ENCODE measurements at places on chromosomes 4 and X.

GRCh38 chr4:81214881-81215868 lies at the start of gene PRKG2:
Gene PRKG2 (minus strand): TSS chr4:81215222. CDS start chr4:81205047, 10,175 bp downstream.
- no peak for DNase-seq

DNA sequence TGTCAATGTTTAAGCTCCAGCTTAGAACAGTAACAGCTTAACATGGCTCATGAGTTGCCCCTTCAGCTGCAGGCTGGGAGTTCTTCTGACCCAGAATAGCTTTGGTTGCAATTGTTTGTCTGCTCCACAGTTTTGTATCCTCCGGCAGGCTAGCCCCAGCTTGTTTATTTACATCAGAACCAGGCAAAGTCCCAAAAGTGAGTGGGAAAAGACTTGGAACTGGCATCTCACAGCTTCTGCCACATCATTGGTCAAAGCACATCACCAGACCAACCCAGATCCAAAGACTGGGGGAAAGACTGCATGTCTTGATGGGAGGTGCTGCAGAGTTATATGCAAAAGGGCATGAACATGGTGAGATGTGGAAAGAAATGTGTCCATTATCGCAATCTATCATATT lies 231.2 kb upstream of the CPEB2 start:
- no peak for DNase-seq

- DNase-seq, result no peak
Observed at GRCh38 chr4:5809216-5809776, 83.6 kb downstream of the CRMP1 start.

GRCh38 chr4:68718447-68719074 lies 48.1 kb upstream of the UGT2B15 start:
- no peak for DNase-seq

DNA sequence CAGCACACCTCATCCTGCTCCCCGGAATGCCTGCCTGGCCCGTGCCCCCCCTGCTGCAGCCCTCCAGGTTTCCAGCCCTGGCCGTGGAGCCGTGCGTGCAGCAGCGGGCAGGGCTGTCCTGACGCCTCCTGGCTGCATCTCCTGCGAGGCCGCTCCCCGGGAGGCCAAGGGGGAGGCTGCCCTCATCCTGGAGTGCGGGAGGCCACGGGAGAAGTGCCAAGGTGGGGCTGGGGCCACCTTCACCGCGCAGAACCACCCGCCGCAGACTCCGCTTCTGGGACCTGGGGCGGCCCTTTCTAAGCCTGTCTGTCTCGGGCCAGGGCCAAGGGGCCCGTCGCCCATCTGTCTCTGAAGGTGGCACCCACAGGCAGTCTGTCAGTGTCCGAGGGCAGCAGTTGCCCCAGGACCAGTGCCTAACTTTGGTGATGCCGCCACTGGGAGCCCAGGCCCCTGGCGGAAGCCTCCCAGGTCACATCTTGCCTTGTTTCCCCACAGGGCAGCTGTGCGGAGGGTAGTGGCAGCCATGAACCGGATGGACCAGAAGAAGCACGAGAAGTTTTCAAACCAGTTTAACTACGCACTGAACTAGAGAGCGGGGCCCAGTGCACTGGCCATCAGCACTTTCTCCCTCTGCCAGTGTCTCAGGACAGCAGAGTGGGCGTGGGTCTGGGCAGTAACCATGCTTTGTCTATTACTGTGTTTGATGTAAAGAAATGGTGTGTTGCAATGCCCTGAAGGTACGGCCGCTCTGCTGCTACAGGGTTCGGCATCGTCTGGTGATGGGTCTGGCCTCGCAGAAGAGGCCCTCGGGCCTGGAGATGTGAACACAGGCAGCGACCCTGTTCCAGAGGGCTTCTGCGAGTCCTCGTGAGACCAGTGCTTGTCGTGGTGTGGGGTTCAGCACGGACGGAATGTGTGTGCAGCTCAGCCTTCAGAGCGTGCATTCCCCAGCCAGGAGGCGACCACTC lies 20.6 kb downstream of the NKX1-1 start:
- DNase-seq, result no peak

- DNase-seq, result no peak
Observed at GRCh38 chr4:37241647-37242046, 2.9 kb upstream of the NWD2 start.

DNA sequence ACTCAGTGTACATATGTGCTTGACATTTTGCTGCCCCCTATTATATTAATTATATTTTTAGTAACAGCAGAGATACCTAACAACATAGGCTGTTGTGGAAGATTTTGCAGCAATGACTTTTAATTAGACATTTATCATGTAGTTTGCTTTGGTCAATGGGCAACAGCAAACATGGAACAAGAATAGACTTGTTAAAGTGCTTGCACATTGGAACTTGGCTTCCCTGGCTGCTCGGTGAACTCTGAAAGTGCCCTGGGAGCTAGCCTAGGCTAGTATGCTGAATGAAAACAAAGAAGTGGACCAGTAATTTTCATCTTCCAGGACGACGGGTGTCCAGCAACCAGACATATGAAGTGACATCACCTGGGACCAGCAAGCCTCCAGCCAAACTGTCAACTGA lies 1157.1 kb downstream of the ARAP2 start:
- no peak for DNase-seq

DNA sequence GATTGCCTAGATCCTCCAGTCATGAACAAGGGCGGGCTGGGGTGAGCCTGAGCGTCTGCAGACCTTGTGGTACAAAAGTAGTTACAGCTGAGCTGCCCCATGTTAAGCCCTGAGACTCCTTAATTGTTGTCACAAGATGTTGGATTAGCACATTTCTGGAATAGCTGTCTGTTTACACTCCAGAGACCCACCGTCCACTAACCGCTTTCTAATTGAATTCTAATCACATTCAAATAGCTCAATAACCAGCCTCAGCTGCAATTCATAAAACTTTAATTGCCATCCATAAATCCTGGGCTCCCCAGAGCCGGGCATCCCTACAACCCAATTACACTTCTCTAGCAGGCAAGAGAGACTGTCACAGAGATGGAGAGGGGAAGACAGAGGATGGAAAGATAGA lies 1.6 kb upstream of the GSX2 start:
- DNase-seq, result no peak

DNA sequence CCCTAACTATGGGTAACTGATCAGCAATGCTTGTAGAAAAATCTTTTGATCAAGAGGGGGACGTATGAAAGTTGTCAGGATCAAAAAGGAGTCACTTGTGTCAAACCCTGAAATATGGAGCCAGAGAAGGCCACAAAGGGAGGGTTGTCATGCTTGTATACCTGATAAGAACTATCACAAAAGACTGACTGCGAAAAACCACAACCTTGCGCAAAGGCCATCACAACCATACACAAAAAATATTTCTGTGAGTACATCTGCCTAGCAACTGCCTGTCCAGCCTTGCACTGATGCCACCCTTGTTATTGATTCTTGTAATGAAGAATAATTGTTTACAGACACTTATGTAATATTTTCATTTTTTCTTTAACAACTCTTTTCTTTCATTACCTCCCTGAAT lies 22.8 kb upstream of the EIF4E start:
- DNase-seq, result no peak

GRCh38 chr4:104818579-104818978 lies 323.9 kb upstream of the CXXC4 start:
- no peak for DNase-seq

GRCh38 chrX:9429767-9430166 lies 35.1 kb upstream of the TBL1X start:
- DNase-seq, result no peak

DNA sequence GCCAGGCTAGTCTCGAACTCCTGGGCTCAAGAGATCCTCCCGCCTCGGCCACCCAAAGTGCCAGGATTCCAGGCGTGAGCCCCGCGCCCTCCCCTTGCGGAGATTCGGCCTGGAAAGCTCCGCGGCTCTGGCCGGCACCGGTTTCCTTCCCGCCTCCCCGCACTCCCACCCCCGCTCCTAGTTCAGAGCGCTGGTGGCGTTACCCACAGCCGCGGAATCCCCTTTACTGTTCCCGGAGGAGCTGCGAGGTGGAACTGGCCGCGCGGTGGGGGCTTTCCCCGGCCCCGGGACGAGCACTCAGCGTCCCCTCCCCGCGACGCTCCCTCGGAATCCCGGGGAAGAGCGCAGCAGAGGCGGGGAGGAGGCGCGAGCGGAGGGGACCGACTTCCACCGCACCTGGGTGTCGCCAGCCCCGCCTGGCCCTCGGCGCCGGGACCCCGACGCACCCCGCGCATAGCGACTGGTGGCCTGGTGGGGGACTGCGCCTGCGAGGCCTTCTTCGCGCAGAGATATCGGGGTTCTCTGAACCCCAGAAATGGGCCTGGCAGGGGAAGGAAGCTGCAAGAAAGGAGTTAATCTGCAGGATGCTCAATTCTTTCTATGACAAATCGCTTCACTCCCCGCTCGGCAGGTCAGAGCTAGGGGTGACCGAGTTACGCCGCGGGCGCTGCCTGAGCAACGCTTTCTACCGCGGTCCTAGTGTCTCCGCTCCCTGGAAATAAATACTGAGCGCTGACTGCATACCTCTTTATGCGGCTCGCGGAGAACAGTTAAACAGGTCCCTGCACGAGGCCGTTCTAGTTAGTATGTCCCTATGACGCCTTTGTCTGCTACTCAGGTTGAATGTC lies 14.6 kb upstream of the SLC25A4 start:
- peak; percentile 37 for DNase-seq

GRCh38 chr4:108135549-108136209 lies 33.1 kb downstream of the LEF1 start:
- DNase-seq, result no peak

GRCh38 chr4:113539408-113539807 lies 222.1 kb downstream of the CAMK2D start:
- peak; percentile 29 for DNase-seq

DNA sequence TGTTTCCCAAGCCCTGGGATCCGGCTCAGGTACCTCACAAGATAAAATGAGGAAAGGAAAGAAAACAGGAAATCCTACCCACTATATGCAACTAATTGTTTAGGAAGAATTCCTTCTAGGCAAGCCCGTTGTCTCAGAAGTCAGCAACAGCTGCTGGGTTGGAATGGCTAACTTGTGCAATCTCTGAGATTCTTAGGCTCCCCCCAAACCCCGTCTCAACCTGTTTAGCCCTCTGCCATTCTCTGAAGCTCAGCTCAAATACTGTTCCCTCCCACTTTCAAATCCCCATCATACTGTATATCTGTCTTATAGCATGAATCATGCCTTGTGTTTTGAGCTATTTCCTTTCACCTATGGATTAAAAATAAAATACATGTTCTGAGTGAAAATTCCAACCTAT lies 28.9 kb downstream of the STARD8 start:
- no peak for DNase-seq

DNA sequence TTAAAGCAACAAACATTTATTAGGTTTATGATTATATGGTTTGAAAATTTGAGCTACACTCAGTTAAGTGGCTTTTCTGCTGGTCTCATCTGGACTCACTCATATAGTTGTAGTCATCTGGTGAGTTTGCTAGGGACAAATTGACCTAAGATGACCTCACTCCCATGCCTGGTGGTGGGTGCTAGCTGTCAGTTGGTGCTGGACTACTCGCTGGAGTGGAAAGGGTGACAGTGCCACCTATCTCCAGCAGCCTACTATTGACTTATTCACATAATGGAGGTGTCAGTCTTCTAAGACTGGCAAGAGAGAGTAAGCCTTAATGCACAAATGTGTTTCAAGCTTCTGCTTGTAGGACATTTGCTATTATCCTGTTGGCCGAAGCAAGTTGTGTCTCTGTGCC lies 88.2 kb downstream of the TASL start:
- DNase-seq, result no peak

- no peak for DNase-seq
Observed at GRCh38 chrX:143661286-143661685, 25.4 kb upstream of the SLITRK4 start.

All from hepatic stellate cell (primary cell).